Stimulated activated CD8-positive, alpha-beta memory T cell treated with anti-CD3 and anti-CD28 coated beads, Interleukin-4, amount 100 ng/mL, for 4 hours (primary cell): ENCODE measurements at places on chromosomes 7 and 10.

DNA sequence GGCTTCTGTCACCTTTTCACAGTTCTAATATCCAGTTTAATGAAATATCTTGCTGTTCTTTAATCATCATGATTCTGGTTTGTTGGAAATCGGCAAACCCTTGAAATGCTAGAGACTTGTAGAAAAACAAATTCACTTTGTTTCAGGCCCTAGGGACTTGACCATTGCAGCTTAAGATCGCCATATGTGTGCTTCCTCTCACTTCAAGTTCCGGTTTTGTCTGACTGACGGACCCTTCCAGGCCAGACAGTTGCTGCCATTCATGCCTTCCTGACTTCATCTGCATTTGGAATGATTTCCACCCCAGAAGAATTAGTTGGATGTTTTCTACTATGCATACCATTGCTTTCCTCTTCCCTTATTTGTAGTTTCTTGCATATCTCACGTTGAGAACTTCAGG, 125.6 kb downstream of the CELF2 start:
- DNase-seq, result no peak

- no peak for DNase-seq
Measured at GRCh38 chr7:28060371-28060950, 120.1 kb downstream of the JAZF1 start.

DNA sequence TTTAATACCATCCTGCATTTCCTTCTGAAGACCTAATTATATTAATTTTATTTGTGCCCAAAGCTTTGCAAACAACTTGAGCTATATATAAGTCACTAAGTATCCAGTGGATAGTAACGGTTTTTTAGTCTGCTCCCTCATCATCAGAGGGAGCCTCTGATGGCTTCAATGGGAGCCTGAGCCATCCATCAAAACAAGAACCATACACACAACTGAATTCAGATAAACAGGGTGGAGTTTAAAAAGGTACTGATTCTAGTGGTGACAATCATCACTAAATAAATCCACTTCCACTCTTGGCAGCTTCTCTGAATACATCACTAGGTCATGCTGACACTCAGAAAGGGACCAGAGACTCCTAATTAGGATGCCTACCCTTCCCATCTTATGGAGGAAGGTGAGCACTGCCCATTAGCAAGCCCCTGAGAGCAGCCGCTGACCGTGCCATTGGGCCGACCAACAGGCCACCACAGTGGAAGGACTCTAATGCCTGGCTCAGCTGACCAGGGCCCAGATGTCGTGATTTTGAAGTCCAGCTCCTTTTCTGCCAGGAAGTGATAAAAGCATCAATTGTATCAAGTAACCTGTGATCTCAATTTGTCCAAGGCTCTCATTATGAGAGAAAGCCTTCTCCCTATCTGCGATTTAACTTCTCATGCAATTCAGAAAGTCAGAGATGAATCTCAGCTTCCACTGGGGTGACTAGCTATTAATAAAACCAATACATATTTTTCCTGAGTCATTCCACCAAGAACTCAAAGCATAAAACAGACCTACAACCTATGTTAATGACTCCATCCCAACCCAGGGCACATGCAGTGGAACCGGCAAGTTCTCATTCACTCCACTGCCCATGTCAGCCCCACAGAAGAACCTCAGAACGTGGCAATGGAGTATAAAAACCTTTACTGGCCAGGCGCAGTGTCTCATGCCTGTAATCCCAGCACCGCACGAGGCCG, 13.1 kb downstream of the VOPP1 start:
- DNase-seq, result no peak

DNA sequence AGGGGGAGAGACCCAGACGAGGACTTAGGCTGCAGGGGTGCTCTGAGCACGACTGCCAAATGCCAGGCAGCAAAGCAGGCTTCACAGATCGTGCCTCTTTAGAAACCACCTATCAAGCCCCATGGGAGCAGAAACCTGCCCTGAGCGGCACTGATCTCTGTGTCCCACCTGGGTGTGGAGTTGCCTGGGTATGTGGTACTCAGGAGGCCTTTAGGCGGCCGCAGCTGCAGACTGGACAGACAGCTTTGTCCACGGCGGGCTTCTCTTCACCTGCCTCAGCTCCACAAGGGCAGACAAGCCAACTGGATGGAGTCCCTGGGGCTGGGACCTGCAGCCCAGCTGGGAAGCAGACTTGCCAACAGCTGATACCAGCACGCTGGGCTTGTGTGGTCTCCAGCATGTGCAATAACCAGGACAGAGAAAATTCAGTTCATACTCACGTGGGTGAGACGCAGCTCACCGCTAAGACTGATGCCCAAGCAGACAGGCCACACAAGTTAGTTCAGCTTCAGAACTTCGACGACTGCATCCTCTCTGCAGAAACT, 163.2 kb downstream of the EBF3 start:
- no peak for DNase-seq

- DNase-seq, result no peak
Measured at GRCh38 chr7:64993901-64994300, 3.1 kb upstream of the ZNF117 start.

DNA sequence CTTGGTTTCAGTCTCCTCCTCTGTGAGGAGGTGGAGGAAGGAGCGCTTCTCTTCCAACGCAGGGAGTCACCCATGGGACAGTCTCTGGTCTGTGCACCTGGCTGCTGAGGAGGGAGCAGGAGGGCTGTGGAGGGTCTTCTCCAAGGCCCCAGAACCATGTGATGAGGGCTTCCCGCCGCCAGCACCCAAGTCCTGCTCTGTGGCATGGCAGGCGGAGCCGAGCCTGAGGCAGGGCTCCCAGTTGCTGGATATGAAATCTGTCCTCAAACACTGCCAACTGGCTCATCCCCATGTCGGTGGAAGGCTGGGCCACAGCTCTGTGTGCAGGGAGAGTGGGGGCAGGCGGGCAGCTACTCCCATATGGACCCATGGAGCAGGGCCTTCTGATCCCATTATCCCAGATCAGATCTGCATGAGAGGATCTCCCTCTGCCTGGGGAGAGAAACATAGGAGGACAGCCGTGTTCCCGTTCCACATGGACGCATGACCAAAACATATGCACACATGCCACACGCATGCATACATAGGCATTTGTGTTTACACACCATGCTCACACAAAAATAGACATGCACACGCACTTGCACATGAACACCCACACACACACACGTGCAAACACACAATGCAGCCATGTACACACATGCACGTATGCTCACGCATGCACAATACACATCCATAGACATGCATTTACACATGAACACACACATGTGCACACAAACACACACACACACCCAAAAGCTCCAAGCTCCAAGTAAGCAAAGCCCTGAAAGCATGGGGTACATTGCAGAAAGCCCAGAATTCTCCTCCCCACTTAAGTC, 38.8 kb upstream of the EN2 start:
- DNase-seq, result no peak

GRCh38 chr7:17029150-17029549, 147.4 kb upstream of the AGR3 start:
- DNase-seq, result no peak

- DNase-seq, result no peak
Measured at GRCh38 chr10:49109669-49110340, 5.5 kb downstream of the VSTM4 start.

GRCh38 chr7:34013421-34013820, 108.1 kb downstream of the BMPER start:
- no peak for DNase-seq

GRCh38 chr10:12391206-12391605, 41.9 kb downstream of the CAMK1D start:
- DNase-seq, result no peak

DNA sequence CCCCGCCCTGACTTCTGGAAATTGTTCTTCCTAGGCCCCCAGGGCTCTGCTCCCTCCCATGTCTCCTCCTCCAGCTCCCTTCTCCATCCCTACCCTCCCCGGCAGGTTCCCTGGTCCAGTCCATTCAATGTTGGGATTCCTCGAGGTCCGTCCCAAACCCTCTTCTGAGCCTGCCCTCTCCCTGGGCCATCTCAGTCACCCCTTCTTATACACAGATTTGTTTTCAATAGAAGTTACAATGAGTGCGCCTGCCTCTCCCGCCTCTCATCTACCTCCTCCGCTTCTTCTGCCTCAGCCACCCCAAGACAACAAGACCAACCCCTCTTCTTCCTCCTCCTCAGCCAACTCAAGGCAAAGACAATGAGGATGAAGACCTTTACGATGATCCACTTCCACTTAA, 67.9 kb downstream of the OAT start:
- no peak for DNase-seq

DNA sequence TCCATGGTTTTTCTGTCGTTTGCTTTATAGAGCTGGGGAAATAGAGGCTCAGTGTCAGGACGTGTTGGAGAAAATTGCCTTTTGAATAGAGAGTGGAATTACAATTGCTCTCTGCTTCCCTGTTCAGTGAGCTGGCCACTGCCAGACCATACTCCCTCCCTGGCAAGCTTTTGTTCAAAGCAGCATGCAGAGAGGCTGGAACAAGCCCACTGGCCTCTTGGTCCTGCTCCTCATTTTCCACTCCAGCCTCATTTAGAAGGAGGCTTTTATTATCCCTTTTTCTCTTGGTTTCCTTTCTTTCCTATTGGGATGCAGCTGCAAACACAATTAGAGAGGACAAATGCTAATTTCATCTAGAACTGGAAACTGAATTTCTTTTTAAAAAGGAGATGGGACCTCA, 302.2 kb upstream of the PODXL start:
- DNase-seq, result no peak

DNA sequence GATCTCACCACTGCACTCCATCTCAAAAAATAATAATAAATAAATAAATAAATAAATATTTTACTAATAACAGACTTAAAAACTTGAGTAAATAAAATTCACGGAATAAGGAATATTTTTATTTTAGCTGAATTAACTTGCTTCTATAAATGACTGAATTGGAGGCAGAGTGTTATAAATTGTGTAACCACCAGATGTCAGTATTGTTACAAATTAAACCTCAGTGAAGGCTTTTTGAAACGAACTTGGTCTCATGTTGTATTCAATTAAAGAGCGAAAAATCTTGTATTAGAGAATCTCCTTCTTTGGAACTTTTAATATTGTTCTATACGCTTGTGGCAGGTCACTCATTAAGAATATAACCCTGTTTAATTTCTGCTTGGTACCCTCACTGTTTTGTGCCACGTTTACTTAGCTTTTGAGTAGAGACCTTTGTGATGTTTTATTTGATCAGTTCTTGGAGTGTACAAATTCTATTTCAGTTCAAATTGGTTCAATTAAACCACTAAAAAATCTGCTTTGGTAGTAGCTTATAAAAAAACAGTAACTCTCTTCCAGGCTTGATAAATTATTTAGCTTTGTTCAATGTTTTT, 45.6 kb upstream of the SCIN start:
- no peak for DNase-seq

DNA sequence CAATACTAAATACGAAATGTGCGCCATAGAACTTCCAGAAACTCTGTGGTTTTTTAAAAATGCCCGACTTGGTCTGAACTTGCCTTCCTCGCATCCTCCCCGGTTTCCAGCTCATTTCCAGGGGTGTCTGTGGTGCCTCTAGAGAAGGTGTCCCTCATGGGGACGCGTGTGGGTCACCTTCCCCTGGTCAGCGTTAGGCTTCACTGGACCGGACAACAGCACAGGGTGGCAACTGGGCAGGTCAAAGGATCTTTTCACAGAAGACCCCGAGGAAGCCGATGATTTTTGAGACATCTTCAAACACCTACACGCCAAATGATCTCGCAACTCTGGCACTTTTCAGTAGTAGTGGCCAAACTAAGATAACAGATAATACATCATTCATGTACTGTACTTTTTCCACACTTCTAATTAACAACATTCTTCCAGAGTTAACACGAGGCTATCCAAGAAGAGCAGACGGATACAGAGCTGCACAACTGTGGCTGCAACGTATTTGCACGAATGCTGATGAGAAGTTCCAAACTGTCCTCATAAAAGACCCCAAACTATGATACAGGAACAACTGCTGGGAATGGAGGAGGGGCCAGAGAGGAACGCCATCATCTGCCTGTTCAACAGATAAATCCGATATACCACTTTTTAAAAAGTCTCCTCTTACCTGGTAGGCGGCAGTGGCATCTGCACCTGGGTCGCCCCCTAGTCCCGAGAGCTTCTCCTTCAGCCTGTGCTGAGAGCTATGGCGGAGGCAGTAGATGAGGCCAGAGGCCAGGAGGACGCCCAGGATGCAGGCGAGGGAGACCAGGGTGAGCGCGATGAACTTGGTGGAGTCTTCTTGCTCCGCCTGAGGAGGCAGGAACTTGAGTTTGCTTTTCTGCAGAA, 345.5 kb downstream of the DNAJB6 start:
- DNase-seq, result no peak

- no peak for DNase-seq
Measured at GRCh38 chr10:11303361-11304170, 285.9 kb downstream of the CELF2 start.

DNA sequence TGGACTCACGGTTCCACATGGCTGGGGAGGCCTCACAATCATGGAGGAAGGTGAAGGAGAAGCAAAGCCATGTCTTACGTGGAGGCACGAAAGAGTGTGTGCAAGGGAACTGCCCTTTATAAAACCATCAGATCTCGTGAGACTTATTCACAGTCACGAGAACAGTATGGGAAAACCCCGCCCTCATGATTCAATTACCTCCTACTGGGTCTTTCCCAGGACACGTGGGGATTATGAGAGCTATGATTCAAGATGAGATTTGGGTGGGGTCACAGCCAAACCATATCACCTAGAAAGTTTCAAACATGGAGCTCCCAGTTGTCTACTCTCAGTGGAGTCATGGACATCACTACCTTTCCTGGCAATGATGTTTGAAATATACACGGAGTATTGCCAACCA, 49.6 kb downstream of the CYCS start:
- DNase-seq, result no peak

DNA sequence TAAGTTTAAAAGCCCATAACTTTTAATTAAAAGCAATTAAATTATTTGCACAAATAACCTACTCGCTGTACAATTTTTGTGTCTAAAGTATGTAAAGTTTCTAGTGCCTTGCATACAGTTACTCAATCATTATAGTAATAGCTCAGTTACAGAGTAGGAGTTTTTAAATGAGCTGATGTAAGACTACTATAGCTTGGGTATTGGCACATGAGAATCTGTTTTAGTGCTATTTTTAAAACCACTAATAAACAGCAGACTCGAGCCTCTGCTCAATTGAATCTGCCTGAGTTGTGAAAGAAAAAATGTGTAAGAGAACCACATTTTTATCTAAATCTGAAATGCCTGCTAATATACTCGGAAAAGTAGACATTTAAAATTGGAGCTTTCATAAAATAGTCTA, 31.1 kb downstream of the CTNNA3 start:
- no peak for DNase-seq

DNA sequence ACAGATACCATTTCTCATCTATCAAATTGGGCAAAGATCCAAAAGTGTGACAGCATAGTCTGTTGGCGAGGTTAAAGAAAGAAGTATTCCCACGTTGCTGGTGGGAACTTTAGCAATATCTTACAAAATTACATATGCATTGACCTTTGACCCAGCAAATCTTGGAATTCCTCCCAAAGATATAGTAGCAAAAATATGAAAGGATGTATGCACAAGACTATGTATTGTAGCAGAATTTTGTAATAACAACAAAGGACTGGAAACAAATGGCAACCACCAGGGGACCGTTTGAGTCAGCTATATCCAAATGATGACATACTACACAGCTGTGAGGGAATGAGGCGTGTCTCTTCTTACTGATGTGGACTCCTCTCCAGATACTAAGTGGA, 50.2 kb downstream of the KCNH2 start:
- no peak for DNase-seq
